ENCODE measurements at places on chromosomes 7 and 10. TPM values are rescaled to one million over a fixed set of nuclear protein-coding genes. Genes with fewer than 3 reads are reported as not detected.

The TWIST1 gene
- 118 TPM for total RNA-seq

The SPDYE9 gene
- total RNA-seq = under 0.01 TPM

The INSYN2A gene
- 0.73 TPM for total RNA-seq

The GIMAP5 gene
- not detected for total RNA-seq

The SYT15B gene
- not detected for total RNA-seq

The SCART1 gene
- total RNA-seq = 3.0 TPM

The CALML3 gene
- total RNA-seq = not detected

All from smooth muscle cell of trachea (primary cell).